ENCODE measurements at places on chromosomes 3 and 15.

GRCh38 chr3:20537234-20537633, 351.2 kb upstream of the SGO1 start:
- DNase-seq: no peak

DNA sequence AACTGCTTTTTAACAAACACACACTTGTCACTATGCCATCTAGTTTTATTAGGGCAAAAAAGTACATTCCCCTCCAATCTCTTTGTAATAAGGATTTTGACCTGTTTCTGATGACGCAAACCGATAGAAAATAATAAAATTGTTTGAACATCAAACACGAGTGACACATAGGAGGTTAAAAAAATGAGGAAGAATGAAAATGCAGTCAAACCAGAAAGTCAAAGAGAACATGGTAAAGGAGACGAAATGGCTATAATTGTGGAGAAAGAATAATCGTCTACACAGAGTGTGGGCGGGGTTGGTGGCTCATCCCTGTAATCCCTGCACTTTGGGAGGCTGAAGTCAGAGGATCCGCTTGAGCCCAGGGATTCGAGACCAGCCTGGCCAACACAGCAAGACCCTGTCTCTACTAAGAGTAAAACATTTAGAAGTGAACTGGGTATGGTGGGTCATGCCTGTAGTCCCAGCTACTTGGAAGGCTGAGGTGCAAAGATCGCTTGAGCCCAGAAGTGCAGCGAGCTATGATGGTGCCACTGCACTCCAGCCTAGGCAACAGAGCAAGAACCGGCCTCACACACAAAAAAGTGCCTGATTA, 83.2 kb downstream of the MEIS2 start:
- no peak for DNase-seq

- DNase-seq: no peak
Observed at GRCh38 chr15:65088643-65089021, 12.1 kb downstream of the KBTBD13 start.

DNA sequence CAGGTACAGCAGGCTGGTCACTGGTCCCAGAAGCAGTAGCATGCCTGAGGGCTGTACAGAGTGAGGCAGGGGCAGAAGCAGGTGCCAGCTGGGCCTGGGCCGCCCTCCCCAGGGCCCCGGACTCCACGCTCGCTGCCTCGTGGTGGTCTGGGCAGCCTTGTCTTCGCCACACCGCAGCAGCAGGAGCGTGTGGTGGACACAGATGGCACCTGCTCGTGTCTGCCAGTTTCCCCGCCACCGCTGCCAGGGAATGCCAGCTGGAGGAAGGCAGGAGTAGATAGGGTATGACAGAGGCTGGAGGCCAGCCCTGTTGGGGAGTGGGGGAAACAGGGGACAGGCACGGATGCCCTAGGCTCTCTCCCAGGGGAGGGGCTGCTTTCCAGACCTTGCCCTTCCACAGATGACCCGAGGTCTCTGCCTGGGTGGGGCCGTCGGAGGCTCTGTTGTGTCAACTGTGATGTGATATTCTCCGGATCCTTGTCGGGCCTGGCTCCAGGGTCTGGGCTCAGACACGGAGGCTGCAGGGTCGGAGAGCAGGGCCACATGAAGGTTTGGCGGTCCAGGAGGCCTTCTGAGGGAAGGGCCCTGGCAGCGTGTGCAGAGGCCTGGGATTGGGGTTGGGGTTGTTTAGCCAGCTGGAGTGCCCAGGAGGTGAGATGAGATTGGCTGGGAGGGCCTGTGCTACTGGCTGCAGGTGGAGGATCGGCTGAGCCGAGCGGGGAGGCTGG, 33.6 kb downstream of the GOLGA6L10 start:
- no peak for DNase-seq

DNA sequence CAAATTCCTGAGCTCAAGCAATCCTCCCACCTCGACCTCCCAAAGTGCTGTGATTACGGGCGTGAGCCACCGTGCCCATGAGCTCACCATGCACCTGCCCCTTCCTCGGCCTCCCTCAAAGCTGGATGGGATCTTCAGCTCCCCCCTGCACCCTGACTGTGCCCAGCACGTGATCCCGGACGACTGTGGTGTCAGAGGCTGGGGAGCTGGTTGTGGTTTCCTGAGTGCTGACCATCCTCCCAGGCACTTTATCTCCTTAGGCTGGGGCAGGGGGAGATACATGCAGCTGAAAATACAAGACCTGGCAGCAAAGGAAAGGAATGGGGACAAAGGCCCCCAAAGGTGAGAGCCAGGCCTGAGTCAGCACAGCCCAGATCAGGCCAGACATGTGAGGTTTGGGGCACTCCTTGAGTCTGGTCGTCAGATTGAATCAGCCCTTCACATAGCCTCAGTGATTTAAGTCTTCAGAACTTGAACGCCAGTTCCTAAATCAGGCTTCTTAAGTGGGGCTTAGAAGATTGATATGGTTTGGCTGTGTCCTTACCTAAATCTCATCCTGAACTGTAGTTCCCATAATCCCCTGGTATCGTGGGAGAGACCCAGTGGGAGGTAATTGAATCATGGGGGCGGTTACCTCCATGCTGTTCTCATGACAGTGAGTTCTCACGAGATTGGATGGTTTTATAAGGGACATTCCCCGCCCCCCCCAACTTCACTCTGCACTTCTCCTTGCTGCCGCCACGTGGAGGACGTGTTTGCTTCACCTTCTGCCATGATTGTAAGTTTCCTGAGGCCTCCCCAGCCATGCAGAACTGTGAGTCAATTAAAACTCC, 35.8 kb downstream of the PRKCD start:
- no peak for DNase-seq

GRCh38 chr3:121431726-121432517, 113.9 kb downstream of the POLQ start:
- DNase-seq: peak; percentile 18

GRCh38 chr15:82763361-82764116, 42.3 kb downstream of the FSD2 start:
- DNase-seq: no peak
